ENCODE measurements at places on chromosomes 6 and 20. TPM values are rescaled to one million over a fixed set of nuclear protein-coding genes. Genes with fewer than 3 reads are reported as not detected.

Gene MACROD2
- 4.0 TPM for total RNA-seq

Gene RNF182
- total RNA-seq: 3.3 TPM

Gene UBE3D
- 9.7 TPM for total RNA-seq

Gene RFX6
- not detected for total RNA-seq

Gene C20orf202
- not detected for total RNA-seq

Gene PKIB
- total RNA-seq: 3.5 TPM

Gene MLIP
- total RNA-seq: 0.36 TPM

Gene VSX1
- total RNA-seq: not detected

Gene KCNK16
- not detected for total RNA-seq

Gene CNR1
- total RNA-seq: not detected

Gene SLC22A7
- not detected for total RNA-seq

Gene BPIFB1
- total RNA-seq: not detected

Gene CALHM4
- total RNA-seq: not detected

Gene PAX1
- total RNA-seq: under 0.01 TPM

Gene GJA10
- not detected for total RNA-seq

Gene GABRR1
- total RNA-seq: not detected

Gene METTL24
- 0.29 TPM for total RNA-seq

Gene LAMA4
- 260 TPM for total RNA-seq

Gene TREML2
- not detected for total RNA-seq

Gene SFTA2
- not detected for total RNA-seq

Gene TBX18
- total RNA-seq: 64.1 TPM

Gene KIFC1
- total RNA-seq: 3.2 TPM

Gene SCRT2
- total RNA-seq: not detected

Gene GTSF1L
- total RNA-seq: not detected

Gene SPDEF
- total RNA-seq: not detected

Gene ZNF334
- total RNA-seq: 5.0 TPM

Gene GJA1
- 1,360 TPM for total RNA-seq

Gene DUSP15
- total RNA-seq: 1.2 TPM

Gene LHFPL5
- total RNA-seq: not detected

Gene PLN
- 0.36 TPM for total RNA-seq

Gene TMEM200A
- 49.2 TPM for total RNA-seq

Gene TRIM31
- not detected for total RNA-seq

Gene CST8
- not detected for total RNA-seq

Gene SLC22A16
- total RNA-seq: 0.36 TPM

Gene MCHR2
- total RNA-seq: not detected

Gene RHAG
- not detected for total RNA-seq

Gene ADGB
- total RNA-seq: not detected

Gene GTF3C6
- 35.1 TPM for total RNA-seq

Gene BNIP5
- total RNA-seq: not detected

Gene CD83
- total RNA-seq: 1.4 TPM

Gene FAM209A
- not detected for total RNA-seq

Gene COL21A1
- total RNA-seq: 8.0 TPM

Gene BHLHE23
- not detected for total RNA-seq

Gene SLC24A3
- 1.1 TPM for total RNA-seq

Gene SPATS1
- total RNA-seq: not detected

Gene GLYATL3
- not detected for total RNA-seq

Gene SCUBE3
- 62.5 TPM for total RNA-seq

Gene SLCO4A1
- under 0.01 TPM for total RNA-seq

Gene CAP2
- 10.0 TPM for total RNA-seq

Gene PERP
- 7.7 TPM for total RNA-seq

Gene KHDC1L
- total RNA-seq: 0.72 TPM

Gene LSM14B
- total RNA-seq: 41.8 TPM

Gene SLC32A1
- not detected for total RNA-seq

Gene SDCBP2
- 3.2 TPM for total RNA-seq

Gene CALHM5
- 14.8 TPM for total RNA-seq

Data from osteoblast (primary cell).